G401 (cell line): ENCODE measurements at places on chromosomes 16 and 17. TPM values are rescaled to one million over a fixed set of nuclear protein-coding genes. Genes with fewer than 3 reads are reported as not detected.

Gene FBXW10
- not detected in 2 replicates for total RNA-seq

Gene CPNE7
- 5.1 and 17.0 TPM in 2 replicates for total RNA-seq

Gene PDILT
- not detected in 2 replicates for total RNA-seq

Gene KRTAP9-8
- total RNA-seq, result not detected in 2 replicates

Gene SGCA
- 19.0 and 49.0 TPM in 2 replicates for total RNA-seq

Gene IL32
- 17.4 and 22.8 TPM in 2 replicates for total RNA-seq

Gene NPIPB13
- total RNA-seq, result 0.68 TPM in 1 of 2 replicates, not detected in the other

Gene C16orf89
- total RNA-seq, result not detected in 2 replicates

Gene RAMP2
- 0.51 and 1.5 TPM in 2 replicates for total RNA-seq

Gene SRCIN1
- total RNA-seq, result 8.9 and 12.4 TPM in 2 replicates

Gene ADGRG1
- 4.1 and 5.5 TPM in 2 replicates for total RNA-seq

Gene CLEC3A
- total RNA-seq, result not detected in 2 replicates

Gene GUCY2D
- total RNA-seq, result 0.06 TPM in 1 of 2 replicates, not detected in the other

Gene SLFN14
- not detected in 2 replicates for total RNA-seq

Gene CHST5
- 0.12 TPM in 1 of 2 replicates, not detected in the other for total RNA-seq

Gene NOTUM
- total RNA-seq, result 2.5 and 4.5 TPM in 2 replicates

Gene TSPAN10
- 66.8 and 98.7 TPM in 2 replicates for total RNA-seq

Gene CSH1
- not detected in 2 replicates for total RNA-seq

Gene PTGES3L
- not detected in 2 replicates for total RNA-seq

Gene ZNF469
- total RNA-seq, result 0.18 and 0.34 TPM in 2 replicates

Gene MRPL28
- 250 and 260 TPM in 2 replicates for total RNA-seq

Gene KCNJ12
- 3.9 and 4.9 TPM in 2 replicates for total RNA-seq

Gene EME1
- total RNA-seq, result 6.6 and 21.6 TPM in 2 replicates

Gene ENPP7
- not detected in 2 replicates for total RNA-seq

Gene ODF4
- total RNA-seq, result not detected in 2 replicates

Gene MPP3
- 2.1 and 2.2 TPM in 2 replicates for total RNA-seq

Gene C16orf54
- total RNA-seq, result not detected in 2 replicates

Gene DUSP3
- 79.1 and 101 TPM in 2 replicates for total RNA-seq

Gene GNG13
- total RNA-seq, result 0.17 TPM in 1 of 2 replicates, not detected in the other

Gene KRT222
- not detected in 2 replicates for total RNA-seq

Gene CHST6
- total RNA-seq, result 0.31 TPM in 1 of 2 replicates, not detected in the other

Gene STAT5A
- 0.18 and 0.31 TPM in 2 replicates for total RNA-seq

Gene EFCAB13
- total RNA-seq, result not detected in 2 replicates

Gene GAST
- not detected in 2 replicates for total RNA-seq

Gene HOXB8
- 0.10 TPM in 1 of 2 replicates, not detected in the other for total RNA-seq

Gene GP1BA
- total RNA-seq, result not detected in 2 replicates

Gene CCL3
- not detected in 2 replicates for total RNA-seq

Gene PRRT2
- 4.7 and 6.2 TPM in 2 replicates for total RNA-seq

Gene UTS2R
- 1.5 TPM in 1 of 2 replicates, not detected in the other for total RNA-seq

Gene TMIGD1
- total RNA-seq, result not detected in 2 replicates

Gene TP53TG3F
- total RNA-seq, result not detected in 2 replicates

Gene FLYWCH2
- 91.6 and 137 TPM in 2 replicates for total RNA-seq

Gene CEP112
- 4.5 and 9.6 TPM in 2 replicates for total RNA-seq

Gene ACSM2A
- total RNA-seq, result not detected in 2 replicates

Gene KRT20
- not detected in 2 replicates for total RNA-seq

Gene SEPTIN1
- total RNA-seq, result 0.10 and 0.86 TPM in 2 replicates

Gene LYRM1
- total RNA-seq, result 59.0 and 88.5 TPM in 2 replicates

Gene NPIPA7
- 0.75 and 5.4 TPM in 2 replicates for total RNA-seq

Gene ALDH3A1
- not detected in 2 replicates for total RNA-seq

Gene IRX5
- not detected in 2 replicates for total RNA-seq

Gene SLC16A3
- total RNA-seq, result 280 and 292 TPM in 2 replicates
